Anterior cingulate cortex (tissue), 58 donors: ENCODE measurements at places on chromosomes 12 and 14.

DNA sequence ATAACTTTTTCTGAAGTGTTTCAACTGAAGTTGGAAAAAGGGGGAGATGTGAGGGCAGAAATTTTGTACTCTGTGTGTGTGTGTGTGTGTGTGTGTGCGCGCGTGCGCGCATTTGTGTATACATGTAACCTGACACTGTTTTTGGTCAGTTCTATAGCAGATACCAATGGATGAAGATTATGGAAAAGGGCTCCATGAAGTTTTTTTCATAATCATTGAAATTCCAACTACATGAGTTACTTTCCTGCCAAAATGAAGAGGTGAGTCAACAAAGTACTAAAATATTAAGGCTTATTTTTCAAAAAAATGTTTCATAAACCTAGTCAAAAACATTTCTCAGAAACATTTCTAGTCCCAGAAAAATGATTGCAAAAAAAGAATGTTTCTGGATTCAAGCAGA is 25.7 kb upstream of the CERS5 start:
- DNase-seq = no peak

DNA sequence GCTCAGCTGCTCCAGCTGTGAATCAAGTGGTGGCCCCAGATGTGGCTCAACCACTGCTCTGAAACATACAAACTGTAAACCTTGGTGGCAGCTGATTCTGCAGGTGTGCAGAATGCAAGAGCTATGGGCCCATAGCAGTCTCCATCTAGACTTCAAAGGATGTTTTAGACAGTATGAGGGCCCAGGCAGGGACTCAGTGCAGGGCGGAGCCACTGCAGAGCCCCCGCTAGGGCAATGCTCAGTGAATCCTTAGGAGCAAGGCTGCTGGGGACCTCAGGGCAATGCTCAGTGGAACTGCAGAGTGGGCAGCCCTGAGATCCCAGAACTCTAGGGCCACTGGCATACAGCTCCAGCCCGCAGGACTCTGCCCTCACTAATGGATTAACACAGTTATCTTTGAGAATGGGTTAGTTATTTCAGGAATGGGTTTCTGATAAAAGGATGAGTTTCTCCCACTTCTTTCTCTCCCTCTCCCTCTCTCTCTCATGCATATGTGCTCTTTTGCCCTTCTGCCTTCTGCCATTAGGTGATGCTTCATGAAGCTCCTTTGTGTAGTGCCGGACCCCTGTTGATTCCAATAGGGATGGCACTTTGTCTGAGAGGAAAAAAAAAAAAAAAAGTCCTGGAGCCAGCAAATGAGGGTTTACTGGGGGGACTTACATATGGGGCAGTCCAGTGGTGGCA is 48.4 kb upstream of the JDP2 start:
- no peak for DNase-seq

DNA sequence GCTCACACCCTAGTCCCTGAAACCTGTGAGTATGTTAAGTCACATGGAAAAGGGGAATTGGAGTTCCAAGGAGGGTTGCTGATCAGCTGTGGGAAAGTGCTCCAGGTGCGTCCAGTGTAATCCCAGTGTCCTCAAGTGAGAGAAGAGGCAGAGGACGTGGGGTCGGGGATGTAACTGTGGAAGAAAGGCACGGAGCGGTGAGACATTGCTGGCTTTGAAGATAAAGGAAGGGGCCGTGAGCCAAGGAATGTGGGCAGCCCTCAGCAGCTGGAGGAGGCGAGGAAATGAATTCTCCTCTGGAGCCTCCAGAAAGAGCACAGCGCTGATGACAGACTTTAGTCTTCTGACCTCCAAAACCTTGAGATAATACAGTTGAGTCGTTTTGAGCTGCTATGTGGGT is 191.6 kb upstream of the TMEM132C start:
- DNase-seq = no peak

GRCh38 chr12:42474391-42474790 is 115.2 kb downstream of the PRICKLE1 start:
- DNase-seq = no peak

DNA sequence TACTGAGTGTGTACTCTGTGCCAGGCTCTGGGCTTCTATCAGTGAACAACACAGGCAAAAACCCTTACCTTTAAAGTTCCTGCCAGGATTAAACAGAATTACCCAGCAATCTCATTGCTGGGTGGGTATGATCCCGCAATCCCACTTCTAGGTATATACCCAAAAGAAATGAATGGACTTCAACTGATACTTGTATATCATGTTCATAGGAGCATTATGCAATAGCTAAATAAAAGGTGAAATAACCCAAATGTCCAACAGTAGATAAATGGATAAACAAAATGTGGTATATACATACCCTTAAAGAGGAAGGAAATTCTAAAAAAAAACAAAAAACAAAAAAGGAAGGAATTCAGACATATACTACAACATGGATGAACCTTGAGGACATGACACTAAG is 14.7 kb downstream of the DAZAP2 start:
- no peak for DNase-seq

DNA sequence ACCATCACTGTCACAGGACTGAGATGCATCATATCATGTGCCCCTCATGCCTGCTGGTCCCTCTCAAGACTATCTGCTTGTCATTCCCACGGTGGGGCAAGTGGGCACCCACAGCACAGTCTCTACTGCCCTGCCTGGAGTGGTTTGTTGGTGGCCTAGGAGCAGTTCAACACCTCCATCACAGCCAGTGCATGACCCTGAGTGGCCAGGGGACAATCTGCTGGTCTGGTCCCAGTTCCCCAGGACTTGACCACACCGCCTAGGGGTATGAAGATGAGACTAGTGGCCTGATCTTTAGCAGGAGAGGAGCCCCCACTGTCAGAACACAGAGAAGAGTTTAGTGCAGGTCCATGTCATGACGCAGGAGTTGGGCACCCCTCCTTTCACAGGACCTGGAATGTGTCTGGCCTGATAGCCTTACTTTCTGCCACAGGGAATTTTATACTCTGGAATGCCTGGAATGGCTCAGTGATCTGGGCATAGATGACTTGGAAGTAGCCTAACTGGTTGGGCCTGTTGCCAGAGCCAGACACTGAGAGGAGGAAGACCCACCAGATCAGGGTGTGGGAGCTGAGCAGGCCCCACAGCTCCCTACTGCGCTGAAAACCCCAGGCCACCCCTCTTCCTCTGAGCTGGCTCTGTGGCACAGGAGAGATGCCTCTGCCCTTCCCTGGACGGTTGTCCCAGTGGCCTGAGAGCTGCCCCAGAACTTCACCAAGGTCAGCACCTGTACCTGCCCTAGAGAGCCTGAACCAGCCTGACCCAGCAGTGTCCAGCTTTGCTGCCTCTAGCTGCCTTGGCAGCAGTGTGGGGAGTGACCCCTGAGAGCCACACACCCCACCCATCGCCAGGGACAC is 83.3 kb downstream of the PUS7L start:
- no peak for DNase-seq

- no peak for DNase-seq
Measured at GRCh38 chr14:51096870-51097269, 2.0 kb upstream of the TRIM9 start.

DNA sequence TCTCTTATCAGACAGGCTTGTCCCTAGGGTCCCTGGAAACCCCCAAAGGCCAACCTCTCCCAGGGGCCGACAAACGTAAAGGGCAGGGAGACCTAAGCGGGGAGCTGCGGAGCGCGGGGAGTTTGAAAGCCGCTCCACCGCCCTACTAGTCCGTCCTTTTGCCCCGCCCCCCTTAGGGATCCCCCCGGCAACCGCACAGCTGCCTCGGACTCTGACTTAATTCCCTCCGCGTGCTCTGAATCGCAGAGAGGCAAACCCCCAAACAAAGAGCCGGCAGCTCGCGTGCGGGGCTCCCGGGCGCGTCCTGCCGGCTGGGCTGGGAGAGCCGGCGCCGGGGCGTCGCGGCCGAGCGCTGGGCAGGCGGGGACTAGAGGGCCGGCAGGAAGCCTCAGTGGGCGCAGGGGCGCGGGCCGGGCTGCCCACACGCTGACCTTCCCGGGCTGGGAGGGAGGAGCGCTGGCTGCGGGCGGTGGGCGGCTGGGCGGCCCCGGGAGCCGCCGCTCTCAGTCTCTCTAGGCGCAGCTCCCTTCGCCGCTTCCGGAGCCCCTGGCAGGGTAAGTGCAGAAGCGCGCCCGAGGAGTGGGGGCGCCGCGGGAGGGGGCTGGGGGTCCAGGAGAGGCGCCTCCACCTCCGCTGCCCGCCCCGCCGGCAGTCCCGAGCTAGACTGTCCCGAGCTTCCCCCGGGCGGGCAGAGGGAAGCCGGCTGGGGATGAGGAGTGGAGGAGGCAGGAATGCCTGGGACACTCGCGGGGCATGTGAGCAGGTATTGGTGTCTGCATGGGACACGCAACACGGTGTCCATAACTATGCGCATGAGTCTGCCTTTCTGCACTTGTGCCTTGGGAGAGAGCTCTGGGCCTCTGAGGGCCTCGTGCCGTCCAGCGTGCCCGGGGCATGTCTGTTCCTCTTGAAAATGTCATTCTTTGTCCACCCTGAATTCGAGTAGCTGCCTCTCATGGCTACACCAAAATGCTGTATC is at the start of gene TSPAN11:
Gene TSPAN11, plus strand, starts transcription at position 506 of the 979 bp plus-strand sequence. CDS start 27,244 bp downstream, outside the sequence.
- DNase-seq = peak; percentile 51

DNA sequence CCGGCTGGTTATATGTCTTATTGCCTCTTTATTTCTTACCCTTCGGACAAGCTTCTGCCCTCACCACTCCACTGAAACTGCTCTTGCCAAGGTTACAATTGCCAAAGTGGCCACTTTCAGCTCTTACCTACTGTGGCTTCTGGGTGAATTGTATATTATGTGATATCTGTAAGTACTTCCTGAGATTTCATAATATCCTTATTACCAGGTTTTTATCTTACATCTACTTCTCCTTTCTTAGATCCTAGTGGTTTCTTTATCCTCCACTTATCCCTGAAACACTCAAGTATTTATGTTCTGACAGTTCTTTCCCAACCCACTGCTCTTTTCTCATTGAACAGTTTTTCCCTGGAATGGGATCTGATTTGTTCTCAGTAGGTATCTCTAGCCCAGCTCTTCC is 10.5 kb downstream of the CELA1 start:
- DNase-seq = no peak

DNA sequence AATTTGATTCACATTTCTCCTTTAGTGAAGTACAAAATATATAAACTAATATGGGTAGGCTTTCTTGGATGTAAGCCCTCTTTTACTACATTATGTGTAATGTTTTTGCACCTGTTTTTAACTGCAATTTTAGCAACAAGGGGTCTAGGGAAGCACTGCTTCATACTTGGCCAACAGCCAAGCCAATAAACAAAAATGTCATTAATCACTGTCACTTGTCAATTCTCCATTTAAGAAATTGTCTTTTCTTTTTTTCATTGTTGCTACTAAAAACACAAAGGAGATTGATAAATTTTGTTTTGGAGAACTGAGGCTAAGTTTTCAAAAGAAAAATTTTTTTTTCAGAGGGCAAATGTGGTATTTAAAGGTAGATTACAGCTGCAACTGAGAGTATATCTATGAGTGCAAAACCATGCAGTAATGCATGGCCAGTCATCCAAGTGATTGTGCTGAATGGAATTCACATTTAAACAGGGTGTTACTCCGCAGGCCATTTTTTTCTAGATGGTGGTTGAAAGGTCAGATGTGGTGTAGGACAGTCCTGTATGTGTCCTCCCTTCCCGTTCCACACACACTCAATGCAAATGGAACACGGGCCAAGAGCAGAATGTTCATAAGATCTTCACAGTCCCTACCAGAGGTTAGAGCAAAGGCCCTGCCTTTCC is 503.0 kb upstream of the LMO3 start:
- DNase-seq = no peak

GRCh38 chr12:85237327-85237726 is 42.7 kb upstream of the ALX1 start:
- DNase-seq = no peak

GRCh38 chr14:40229676-40230075 is 797.4 kb upstream of the FBXO33 start:
- no peak for DNase-seq

DNA sequence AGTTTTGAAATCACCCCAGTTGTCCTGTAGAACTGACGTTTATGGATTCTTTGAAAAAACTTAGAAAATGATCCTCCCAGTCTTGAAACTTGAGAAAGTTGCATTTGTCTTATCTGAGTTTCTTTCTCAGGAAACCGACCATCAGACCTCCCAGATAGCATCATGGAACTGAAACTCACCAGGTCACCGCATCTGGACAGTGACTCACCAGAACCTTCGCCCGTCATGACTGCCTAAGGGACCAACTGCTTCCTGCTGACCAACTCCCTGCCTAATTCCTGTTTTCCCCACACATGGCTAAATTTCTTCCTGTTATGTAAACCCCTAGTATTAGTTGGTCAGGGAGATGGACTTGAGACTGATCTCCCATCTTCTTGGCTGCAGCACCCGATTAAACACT is 175.7 kb downstream of the RIMBP2 start:
- DNase-seq = no peak

- DNase-seq = no peak
Measured at GRCh38 chr12:114655934-114656749, 27.8 kb downstream of the TBX3 start.

DNA sequence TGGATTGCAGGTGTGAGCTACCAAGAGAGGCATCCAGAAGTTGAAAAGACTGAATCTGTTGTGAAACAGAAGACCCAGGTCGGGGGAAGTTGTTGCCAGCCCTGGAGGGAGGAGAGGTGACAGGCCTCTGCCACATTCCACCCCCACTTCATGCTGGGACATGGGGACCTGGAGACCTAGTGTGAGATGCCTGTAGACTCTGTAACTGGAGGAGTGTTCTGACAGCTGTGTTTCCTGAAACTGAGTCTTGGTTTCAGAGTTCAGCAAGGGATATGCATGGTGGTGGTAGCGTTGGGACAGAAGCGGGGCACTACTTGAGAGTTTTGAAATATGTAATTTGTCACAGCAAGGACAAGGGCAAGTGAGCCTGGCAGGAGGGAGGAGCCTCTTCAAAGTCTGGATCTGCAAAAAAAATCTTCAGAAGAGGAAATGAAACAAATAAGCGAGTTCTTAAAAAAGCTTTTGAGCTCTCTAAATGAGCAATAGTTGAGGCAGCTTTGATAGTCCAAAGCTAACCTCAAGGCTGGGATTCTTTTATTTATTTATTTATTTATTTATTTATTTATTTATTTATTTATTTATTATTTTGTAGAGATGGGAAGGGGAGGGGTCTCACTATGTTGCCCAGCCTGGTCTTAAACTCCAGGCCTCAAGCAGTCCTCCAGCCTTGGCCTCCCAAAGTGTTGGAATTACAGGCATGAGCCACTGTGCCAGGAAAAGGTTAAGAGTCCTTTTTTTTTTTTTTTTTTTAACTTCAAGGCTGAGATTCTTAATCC is 58.9 kb upstream of the EEA1 start:
- no peak for DNase-seq

- no peak for DNase-seq
Measured at GRCh38 chr14:104323551-104324175, 185.3 kb downstream of the KIF26A start.

- no peak for DNase-seq
Measured at GRCh38 chr14:69698572-69698971, 68.4 kb upstream of the SRSF5 start.
